ENCODE measurements at places on chromosomes 11 and 22.

DNA sequence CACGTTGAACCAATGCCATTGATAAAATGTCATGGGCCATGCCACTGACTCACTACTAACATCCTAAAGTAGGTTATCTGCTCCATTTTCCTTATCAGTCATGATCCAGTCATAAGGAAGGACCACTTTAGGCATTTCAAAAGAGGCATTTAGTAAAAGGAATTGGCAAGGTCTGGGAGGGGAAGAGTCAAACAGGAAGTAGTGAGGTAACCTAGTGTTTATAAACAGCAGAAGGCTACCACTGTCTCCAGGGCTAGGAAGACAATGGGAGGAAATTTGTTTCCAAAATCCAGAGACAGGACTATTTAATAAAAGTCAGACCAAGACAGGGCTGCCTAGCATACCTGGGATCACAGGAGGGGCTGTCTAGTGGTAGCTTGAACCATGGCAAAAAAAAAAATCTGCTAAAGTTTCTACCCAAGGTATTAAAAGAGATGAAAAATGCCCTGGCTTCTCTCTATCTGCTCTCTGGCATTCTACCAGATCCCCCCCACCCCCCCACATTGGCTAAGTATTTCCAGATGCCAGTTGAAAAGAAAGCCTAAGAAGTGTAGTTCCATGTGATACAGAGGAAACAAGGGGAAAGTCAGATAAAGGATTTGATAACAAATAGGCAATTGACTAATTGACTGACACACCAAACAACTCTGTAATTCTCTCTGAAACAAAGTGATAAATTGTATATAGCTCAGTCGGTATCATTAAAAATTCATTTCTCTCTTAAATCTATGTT, 50.4 kb upstream of the C11orf87 start:
- DNase-seq: no peak

DNA sequence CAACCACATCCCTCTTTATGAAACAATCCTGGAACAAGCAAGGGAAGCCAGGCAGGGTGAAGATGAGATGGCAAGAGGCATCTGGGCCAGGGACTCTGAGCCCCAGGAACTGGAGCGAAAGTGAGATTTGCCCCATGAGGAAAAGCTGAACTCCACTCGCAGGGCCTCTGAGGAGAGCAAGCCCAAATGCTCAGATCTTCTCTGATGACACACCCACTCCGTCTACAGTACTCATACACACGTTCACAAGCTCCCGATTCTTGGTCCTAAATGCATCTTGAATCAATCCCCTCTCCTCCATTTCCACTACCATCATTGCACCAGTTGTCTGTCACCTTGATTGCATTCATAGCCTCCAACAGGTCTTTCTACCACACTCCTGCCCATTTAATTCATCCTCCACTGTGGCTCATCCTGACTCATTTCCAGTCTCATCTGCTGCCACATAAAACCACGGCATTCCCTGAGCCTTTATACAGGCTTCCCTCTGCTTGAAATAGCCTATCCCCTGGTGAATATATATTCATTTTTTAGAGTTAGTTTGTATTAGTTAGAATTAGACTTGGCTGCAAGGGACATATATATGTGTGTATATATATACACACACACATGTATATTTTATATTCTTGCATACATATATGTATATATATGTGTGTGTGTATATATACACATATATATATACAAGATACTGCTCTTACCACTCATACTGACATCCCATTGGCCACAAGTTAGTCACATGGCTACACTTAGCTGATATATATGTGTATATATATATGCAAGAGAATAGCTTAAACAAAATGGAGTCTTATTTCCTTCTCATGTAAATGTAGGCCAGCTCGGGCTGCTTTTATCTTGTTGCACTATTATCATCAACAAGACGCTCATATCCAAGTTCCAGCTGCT, 1.4 kb upstream of the APOA5 start:
- no peak for DNase-seq

- no peak for DNase-seq
These were observed 89.1 kb downstream of the RPS6KA4 start for GRCh38 chr11:64447831-64448598.

DNA sequence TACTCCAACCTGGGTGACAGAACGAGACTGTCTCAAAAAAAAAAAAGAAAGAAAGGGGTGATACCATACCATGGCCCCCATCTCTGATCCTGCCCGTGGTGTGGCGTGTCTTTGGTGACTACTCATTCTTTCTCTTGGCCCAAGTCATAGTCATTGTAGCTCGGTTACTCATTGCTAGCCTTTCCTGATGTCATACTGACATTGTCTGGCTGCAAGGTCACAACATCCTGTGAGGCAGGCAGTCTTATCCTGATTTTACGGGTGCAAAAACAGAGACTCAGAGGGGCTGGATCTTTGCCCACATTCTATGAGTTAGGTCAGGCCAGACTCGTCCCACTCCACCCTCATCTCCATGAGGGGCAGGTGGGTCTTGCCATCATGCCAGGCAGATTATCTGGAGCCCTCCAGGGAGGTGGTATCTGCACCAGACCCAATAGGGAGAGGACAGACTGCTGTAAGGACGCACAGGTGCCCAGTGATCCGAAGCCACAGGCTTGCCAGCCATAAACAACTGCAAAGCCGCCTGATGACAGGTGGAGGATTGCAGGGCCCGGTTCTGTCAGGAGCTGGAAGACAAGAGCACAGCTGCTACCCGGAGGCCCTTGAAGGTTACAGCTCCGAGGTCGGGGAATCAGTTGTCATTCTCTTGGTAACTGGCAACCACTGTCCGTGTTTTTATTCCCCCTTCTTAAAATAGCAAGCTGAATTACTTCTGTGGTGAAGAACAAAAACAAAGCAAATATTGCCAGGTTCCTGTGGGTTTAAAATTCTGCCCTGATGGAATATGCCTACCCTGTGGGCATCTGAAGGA, 13.8 kb downstream of the TOM1 start:
- no peak for DNase-seq

- no peak for DNase-seq
These were observed 189.9 kb downstream of the ARHGAP42 start for GRCh38 chr11:100876815-100877520.

GRCh38 chr11:34706709-34707461, 86.0 kb downstream of the EHF start:
- DNase-seq: no peak

GRCh38 chr22:23580576-23581259, 628 bp upstream of the IGLL1 start:
- DNase-seq: no peak

GRCh38 chr22:37157516-37158285, 8.0 kb upstream of the IL2RB start:
- no peak for DNase-seq

- no peak for DNase-seq
These were observed 1294.7 kb downstream of the BRD1 start for GRCh38 chr22:48532986-48533385.

DNA sequence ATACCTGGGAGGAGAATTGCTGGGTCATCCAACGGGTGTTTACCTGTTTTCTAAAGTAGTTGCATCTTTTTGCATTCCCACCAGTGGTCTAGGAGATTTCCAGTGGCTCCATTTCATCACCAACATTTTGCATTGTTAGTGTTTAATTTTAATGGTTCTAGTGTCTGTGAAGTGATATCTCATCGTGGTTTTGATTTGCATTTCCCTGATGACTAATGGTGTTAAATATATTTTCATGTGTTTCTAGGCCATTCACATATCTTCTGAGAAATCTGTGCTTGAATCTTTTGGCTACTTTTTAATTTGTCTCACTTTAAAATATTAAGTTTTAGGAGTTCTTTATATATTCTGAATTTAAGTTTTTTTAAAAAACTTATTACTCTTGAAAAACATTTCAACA, 439.6 kb downstream of the TMEM135 start:
- DNase-seq: no peak

DNA sequence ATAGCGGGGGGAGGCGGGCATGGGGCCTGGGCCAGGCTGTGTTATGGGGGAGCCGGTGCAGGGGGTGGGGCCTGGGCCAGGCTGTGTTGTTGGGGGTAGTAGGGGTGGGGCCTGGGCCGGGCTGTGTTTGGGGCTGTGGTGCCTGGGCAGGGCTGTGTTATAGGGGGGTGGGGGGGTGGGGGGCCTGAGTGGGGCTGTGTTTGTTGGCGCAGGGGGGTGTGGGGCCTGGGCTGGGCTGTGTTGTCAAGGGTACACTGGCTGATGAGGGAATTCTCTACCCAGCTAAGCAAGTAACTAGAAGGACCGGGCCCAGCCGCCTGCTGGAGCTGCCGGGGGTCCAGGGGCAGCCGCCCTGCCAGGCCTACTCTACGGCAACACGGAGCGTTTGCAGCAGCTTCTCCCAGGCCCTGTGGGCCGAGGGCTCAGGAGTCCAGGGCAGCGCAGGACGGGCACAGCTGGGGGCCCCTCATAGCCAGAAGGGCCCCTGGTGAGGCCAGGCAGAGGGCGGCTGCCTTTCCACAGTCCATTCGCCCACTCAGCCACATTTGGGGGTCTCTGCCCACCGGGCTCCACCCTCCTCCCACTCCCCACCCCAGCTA, 10.1 kb upstream of the PIM3 start:
- no peak for DNase-seq

DNA sequence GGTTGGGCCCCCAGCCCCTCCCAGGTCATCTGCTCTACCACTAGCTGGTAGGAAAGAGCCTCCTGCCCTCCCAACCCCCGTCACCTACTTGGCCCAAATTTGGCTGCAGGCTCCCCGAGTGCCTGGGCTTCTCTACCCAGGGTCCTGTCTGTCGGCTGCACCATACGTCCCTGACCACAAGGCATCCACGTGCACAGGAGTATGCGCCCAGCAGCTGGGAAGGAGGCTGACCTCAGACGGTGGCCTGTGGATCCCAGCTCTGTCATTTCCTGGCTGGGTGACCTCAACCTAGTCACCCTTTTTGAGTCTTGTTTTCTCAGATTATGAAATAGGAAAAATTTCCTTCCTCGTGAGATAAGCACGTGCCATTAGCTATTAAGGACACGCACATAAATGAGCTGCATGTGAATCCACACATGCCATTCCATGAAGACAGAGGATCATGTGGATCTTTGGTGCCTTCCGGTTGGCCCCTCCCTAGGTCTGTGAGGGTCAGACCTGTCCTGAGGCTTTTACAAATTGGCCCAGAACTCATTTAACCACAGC, 13.7 kb downstream of the CYB561A3 start:
- no peak for DNase-seq

DNA sequence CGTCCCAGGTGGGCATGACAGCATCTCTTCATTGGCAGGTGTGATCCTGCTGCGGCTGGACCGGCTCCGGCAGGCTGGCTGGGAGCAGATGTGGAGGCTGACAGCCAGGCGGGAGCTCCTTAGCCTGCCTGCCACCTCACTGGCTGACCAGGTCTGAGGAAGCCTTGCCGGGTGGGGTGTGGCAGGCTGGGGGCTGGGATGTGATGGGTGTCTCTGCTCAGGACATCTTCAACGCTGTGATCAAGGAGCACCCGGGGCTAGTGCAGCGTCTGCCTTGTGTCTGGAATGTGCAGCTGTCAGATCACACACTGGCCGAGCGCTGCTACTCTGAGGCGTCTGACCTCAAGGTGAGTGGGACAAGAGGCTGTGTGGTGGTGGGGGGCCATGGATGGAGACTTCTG, 3.5 kb downstream of the LARGE2 start:
- no peak for DNase-seq

- DNase-seq: no peak
These were observed 14.1 kb downstream of the KBTBD3 start for GRCh38 chr11:106063009-106063408.

- DNase-seq: no peak
These were observed 1.7 kb upstream of the ME3 start for GRCh38 chr11:86673872-86674750.

DNA sequence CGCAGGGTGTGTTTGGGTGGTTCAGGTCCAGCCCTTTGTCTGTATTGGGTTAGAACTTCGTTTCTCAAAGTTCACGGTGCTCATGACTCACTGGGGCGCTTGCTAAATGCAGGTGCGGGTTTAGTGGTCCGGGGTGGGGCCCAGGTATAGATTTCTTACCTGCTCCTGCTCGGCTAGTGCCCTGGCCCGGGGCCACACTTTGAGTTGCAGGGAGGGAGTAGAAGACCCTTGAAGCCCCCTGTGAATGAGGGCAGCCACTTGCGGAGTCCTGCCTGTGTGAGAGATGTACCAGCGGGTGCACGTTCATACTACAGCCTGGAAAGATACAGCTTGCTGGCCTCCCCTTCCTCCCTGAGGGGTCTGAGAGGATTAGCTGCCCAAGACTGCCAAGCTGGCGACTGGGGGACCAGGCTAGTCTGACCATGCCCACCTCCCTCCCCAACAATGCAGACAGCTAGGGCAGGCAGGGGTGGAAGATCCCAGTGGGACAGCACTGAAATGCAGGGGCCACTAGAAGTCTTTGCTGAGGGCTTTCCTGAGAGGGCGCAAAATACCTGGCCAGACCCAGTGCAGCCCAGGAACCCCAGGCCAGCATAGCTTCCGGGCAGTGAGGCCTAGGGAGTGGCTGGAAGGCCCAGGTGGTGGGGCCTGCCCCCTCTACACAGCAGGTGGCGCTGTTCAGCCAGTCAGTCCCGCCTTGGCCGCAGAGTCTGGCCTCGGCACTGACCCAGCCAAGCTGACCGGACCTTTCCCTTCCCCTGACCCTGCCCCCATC, 5.1 kb upstream of the MYRF start:
- DNase-seq: peak; percentile 18

- no peak for DNase-seq
These were observed 48.6 kb downstream of the GAB4 start for GRCh38 chr22:16959345-16959930.

- DNase-seq: no peak
These were observed 17.6 kb downstream of the ALKBH8 start for GRCh38 chr11:107547961-107548360.

GRCh38 chr11:129410395-129410960, 34.8 kb downstream of the BARX2 start:
- no peak for DNase-seq

DNA sequence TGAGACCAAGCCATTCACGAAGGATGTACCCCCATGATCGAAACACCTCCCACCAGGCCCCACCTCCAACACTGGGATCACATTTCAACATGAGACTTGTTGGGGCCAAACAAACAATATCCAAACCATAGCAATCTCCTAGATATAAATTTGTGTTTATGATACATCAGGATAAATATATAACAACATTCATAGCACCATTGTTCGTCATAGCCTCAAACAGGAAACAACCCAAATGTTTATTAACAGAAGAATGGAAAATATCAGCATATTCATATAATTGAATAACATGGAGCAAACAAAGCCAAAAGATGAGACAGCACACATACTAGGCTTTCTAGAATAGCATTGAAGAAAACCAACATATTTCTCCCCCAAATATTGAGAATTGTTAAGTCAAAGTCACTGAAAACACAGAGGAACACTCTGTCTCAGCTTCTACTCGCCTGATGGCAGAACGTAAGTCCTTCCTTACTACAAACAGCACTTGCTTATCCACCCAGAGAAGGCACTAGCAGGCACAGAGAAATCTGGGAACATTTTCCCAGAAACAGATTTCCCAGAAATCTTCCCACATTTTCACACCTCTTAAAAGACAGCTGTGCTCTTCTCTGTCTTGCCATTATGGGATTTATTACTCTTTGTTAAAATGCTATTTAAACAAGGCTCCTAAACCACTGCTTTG, 8.1 kb upstream of the GDPD4 start:
- DNase-seq: no peak

- DNase-seq: no peak
These were observed 16.6 kb upstream of the CHKA start for GRCh38 chr11:68137833-68138232.
